Psoas muscle (tissue), 8 donors: ENCODE measurements at places on chromosomes 3 and 15.

- DNase-seq: no peak
Observed at GRCh38 chr3:151384741-151385174, at the start of gene P2RY12. Gene P2RY12 (minus strand): TSS chr3:151384753. CDS start chr3:151338845, 45,908 bp downstream.

DNA sequence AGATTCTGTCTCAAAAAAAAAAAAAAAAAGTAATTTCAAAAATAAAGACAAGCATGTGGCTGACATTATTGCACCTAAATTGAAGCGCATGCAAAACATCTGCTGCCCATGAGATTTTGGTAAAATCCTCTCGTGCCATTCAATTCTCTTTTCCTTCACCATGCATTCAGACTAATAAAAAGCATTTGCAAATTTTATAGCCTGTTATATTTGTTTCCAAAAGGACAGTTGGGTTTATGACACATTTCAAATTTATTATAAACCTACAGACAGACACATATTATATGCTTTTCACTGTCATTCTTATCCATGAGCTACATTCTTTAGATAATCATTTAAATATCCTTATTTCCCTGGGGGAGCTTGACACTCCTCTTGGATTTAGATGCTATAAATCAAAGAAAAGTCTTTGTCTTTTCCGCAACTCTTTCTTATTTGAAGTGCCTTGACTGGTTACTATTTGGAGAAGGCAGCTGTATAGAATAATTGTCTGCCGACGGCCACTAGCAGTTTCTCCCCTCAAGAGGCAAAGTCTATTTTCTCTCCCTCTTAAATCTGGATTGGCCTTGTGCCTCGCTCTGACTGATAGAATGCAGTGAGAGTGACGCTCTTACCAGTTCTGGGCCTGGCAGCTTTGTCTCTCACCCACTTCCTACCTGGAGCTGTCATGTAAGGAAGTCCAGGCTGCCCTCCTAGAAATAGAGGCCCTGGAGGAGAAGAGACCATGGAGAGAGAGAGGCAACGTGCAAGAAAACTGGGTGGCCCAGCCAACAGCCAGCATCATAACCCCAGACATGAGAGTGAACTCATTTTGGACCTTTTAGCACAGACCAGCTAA lies 6.8 kb upstream of the LRIG1 start:
- no peak for DNase-seq

DNA sequence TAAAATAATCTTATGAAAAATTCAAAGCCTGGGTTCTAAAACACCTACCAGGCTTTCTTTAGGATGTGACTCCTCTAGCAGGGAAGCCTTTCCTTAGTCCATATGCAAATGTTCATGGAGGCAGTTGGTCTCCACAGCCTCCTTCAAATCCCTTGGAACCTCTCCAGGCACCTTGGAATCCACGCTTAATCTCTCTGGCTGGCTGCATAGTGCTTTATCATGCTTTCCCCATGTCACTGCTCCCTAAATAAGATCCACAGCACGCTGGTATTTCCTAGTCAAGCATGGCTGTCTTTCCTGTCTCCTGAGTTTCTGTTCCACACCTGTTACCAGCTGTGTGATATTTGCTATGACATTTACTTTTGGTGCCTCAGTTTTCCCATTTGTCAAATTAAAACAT lies 71.3 kb downstream of the CLSTN2 start:
- DNase-seq: no peak

GRCh38 chr3:14462738-14463137 lies 60.3 kb downstream of the SLC6A6 start:
- DNase-seq: no peak

- DNase-seq: no peak
Observed at GRCh38 chr3:39361252-39361927, 21.8 kb upstream of the SLC25A38 start.

- DNase-seq: no peak
Observed at GRCh38 chr3:182117583-182117982, 405.9 kb downstream of the SOX2 start.

DNA sequence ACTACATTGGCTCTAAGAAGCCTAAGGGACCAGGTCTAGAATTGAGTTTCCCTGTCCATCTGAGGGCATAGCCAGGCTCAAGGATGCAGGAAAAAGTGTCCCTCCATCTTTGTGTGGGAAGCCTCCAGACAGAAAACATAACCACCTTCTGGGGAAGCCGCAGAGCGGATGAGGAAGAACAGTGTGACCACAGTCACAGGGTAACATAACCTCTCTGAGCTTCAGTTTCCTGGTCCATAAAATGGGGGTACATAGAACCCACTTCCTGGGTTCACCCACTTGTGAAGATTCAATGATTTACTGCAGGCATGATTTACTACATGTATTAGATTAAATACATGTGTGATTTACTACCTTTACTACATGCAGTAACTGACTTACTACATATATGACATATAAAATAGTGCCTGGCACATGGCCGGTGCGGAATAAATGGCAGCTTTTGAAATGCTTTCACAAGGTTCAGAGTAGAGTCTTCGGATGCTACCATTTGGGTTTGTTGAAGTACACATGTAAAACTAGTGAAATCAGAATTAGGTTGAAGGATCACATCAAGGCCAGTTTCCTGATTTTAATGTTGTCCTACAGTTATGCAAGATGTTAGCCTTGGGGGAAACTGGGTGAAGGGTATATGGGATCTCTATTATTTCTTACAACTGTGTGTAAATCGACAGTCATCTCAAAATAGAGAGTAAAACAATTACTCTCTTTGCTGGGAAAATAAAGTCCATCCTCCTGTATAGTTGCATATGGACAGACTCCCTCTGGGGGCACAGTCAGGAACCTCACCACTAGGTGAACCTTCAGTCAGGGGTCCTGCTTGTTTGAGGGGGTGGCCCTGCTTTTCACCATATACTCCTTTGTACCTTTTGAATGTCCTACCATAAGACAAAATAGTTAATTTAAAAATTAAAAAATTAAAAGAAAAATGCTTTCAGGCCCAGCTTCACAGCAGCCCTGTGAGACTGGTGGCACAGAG lies 86.0 kb downstream of the SEMA5B start:
- DNase-seq: no peak

GRCh38 chr3:111636366-111636885 lies 41.3 kb upstream of the ZBED2 start:
- no peak for DNase-seq

- DNase-seq: no peak
Observed at GRCh38 chr15:63517202-63517601, 12.8 kb downstream of the USP3 start.

- DNase-seq: no peak
Observed at GRCh38 chr3:44468572-44469520, 8.6 kb downstream of the ZNF445 start.

DNA sequence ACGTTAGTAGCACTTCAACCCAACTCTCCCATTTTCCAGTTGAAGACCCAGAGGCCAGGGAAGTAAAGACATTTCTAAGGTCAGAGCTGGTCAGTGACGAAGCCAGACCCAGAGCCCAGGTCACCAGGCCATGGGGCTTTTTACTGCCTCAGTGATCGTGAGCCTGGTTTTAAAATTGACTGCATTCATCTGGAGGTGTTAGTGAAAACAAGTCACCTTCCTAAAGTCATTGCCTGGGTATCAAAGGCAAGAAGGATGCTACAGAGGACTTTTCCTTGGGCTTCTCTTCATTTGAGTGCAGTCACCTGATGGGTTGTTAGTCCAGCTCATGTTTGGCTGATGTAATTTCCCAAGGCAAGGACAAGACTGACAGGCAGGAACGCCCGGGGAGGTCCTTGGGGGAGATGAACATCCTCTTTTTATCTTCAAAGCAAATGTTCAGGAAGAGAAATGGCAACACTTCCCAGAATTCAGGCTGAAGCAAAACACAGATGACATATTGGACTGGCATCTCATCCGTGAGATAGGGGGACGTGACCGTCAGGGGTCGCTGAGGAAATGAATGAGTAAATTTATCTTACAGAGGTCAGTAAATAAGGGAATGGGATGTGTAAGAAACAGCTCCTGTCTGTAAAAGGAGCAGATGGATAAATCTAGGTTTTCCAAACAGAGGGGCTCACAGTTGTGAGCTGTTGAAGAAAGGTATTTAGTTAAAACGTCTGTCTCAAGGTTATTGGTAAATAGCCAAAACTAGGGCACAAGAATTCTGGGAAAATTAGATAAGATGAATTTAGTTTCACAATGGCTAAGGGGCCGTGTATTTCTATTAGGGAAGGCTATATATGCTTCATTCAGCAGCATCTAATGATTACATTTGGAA lies 201.2 kb downstream of the OPA1 start:
- no peak for DNase-seq

DNA sequence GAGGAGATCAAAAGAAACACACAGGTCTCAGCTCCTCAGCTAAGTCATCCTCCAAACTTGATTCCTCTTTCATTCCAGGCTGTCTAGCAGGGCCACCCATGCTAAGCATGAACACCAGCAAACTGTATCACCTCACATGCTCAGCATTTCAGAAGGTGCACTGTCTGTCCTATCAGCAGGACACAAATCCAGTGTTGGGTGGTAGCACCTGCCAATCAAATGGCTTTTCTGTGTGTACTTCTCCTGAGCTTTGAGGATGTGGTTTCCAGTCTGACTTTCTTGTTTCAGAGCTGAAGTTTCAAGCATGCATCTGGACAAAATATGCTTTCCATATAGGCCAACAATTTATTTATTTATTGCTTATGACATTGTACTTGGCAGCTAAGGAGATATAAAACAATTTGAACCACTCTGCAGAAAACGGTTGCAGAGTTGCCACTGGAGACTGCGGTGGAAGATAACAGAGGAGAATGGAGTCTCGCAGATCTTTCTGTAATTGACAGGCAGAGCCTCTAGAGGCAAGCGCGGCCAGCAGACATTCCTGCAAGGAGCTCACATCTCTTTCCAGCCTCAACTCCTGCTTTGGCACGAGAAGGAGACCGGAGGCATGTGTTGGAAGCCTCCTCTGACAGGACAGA lies 167.1 kb upstream of the WNT5A start:
- DNase-seq: no peak

DNA sequence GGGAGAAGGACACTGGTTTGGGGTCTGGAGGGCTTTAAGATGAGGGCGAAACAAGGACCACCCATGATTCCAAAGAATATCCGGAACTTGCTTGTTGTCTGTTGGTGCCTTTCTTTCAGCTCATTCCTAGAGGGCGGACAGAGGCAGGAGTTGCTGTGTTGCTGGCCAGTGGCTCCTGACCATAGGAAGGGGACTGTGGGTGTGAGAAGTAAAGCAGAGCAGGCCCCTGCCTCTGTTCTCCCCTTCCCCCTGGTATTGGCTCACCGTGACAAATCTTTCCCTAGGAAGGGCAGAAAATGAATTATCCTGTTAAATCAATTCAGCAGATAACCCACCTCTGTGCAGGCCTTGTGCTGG lies 89.1 kb downstream of the LIPC start:
- DNase-seq: no peak

GRCh38 chr3:134840459-134840858 lies 45.4 kb downstream of the EPHB1 start:
- DNase-seq: no peak

DNA sequence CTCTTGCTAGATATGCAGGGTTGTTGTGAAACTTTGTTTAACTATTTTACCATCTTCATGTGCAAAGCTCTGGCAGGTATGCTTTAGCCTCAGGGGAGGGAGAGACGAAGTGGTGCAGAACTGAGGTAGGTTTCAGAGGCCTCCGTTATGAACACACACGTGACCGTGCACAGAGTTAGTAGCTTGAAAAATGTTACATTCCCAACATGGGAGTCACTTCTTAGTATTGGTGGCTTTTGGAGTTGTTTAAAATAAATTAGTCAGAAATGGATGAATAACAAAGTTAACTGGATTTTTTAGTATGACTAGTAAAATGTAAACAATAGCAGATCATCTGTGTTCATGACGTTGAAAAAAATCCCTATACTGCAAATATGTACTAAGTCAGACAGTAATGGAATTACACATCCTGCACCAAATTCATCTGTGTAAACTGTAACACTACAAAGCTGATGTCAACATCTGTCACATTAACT lies 279.6 kb downstream of the KLF13 start:
- DNase-seq: no peak

DNA sequence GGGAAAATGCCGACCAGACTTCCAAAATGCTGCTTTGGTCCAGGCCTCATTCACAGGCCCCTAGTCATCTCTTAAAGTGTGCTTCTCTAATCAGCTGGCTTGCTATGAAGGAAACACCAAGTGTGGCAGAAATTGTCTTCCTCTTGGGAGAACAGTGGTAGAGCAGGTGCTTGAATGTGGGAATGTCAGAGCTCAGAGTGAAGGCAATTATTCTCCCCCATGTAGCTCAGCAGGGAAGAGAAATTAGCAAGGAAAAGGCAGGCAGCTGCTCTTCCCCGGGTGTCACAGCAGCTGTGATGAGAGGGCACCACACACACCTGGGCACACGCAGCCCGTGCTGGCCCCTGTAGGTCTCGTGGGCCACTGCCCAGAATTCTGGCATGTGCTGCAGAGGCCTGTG lies 358.5 kb downstream of the WDR72 start:
- DNase-seq: no peak

GRCh38 chr3:177110386-177110785 lies 86.9 kb downstream of the TBL1XR1 start:
- no peak for DNase-seq

- no peak for DNase-seq
Observed at GRCh38 chr3:110710603-110711002, 361.0 kb upstream of the NECTIN3 start.

DNA sequence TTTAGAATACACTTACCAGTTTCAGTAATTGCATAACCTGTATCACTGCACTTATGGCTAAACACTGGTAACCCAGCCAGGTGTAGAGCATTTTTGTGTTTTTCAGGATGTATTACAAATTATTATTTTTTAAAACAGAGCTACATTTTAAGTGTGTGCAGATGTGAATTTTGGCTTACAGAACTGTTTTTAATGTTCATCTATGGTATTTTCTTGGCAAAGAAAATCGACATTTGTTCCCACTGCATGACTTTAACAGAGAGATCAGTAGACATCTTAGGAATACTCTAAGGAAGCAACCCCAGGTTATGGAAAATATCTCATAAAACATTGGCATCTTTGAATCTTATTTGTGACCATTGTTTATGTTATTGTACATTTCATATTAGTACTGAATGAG lies 73.3 kb downstream of the ATP13A4 start:
- no peak for DNase-seq

DNA sequence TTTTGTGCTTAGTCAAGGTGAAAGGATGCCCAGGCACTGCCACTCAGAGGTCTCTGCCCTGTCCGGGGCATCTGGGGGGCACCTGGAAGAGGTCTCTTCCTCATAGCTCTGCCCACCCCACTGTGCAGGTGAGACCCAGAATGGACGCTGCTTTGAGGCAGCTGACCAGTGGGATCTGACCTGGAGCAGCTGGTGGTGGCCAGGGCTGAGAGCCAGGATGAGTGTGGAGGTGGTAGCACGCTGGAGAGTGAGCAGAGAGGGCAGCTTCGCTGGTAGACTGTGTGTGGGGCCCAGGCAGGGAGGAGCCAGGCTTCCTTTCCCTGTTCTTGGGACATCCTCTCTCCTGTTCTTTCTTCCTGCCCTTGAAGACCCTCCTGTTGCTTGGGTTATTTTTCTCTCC lies 32.2 kb upstream of the PLA2G4E start:
- no peak for DNase-seq

GRCh38 chr3:8887435-8888300 lies 75.6 kb downstream of the RAD18 start:
- no peak for DNase-seq

GRCh38 chr15:67833710-67834511 lies 5.9 kb downstream of the RNU6-1 start:
- DNase-seq: peak; percentile 64

- DNase-seq: no peak
Observed at GRCh38 chr3:5162102-5162501, 25.4 kb upstream of the EDEM1 start.
